Activated CD8-positive, alpha-beta memory T cell treated with anti-CD3 and anti-CD28 coated beads, Interleukin-2, amount 50 U/mL, for 4 hours (primary cell): ENCODE measurements at places on chromosomes 7 and 10.

- no peak for DNase-seq
These were observed 252.7 kb downstream of the KIF20B start for GRCh38 chr10:89954061-89954460.

DNA sequence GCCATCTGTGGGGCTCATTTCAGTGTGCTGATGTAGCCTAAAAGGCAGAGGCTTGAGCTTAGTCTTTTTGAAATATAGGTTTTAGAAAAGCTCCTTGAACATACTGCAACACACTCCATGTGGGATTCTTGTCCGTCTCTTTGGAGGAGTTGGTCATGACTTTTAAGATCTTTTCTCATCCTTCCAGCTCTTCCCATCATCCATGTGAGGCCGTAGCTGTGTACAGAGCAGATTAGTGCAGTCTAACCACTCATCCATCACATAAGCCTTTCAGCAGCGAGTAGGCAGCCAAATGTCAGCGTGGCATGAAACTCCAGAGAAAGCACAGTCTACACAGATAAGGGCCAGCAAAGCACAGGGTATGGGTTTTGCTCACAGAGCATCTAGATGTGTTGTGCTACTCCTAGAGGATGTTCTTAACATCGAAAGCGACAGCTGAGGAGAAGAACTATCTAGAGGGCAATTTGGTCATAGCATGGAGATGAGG lies 28.1 kb upstream of the NPVF start:
- DNase-seq, result no peak

GRCh38 chr10:72254813-72255568 lies 18.7 kb upstream of the DDIT4 start:
- DNase-seq, result no peak

GRCh38 chr10:28681928-28682750 lies 4.8 kb downstream of the BAMBI start:
- no peak for DNase-seq
